ENCODE measurements at places on chromosomes 13 and 19.
A peak's percentile ranks its signal among the peaks of the same experiment; 100 is the strongest.

- no peak for DNase-seq
These were observed 80.7 kb downstream of the ATP11A start for GRCh38 chr13:112770504-112770903.

- DNase-seq: no peak
These were observed 8.2 kb downstream of the KLHL26 start for GRCh38 chr19:18645035-18645511.

DNA sequence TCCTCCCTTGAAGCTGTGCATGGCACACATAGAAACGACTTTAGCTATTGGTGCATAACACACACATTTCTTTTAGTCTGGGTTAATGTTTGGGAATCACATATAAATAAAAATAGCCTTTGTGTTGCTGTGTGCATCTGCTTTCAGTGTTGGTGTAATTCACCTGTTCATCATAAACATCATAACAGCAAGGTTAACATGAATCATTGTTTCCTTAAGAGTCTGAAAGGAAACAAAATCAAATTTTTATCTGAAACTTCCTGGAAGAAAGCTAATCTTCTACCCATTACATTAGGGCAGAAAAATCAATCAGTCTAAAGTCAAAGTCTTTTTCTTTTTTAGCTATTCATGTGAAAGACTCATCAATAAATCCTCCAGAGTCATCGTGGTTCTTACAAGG lies 35.0 kb upstream of the TNFSF11 start:
- DNase-seq: no peak

- peak; percentile 50 for DNase-seq
These were observed 545 bp downstream of the RAD23A start for GRCh38 chr19:12946092-12946721.

- DNase-seq: no peak
These were observed 1.1 kb upstream of the EPN1 start for GRCh38 chr19:55673889-55674288.

DNA sequence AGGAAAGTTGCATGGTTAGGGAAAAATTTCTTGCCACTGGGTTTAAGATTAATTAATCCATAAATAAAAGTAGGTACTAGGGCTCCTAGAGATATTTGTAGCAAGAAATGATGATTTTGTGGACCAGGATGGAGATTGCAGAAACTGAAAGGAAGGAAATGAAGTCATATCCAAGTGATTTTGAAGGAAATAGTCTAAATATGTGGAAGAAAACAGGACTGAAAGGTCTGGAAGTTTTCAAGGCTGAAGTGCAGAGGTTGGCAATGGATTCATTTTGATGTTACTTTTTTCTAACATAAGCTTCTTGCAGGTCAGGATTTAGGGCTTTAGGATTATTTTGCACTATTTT lies 52.8 kb downstream of the SOX21 start:
- no peak for DNase-seq

- DNase-seq: no peak
These were observed 30.3 kb downstream of the TDRD3 start for GRCh38 chr13:60427285-60427684.

DNA sequence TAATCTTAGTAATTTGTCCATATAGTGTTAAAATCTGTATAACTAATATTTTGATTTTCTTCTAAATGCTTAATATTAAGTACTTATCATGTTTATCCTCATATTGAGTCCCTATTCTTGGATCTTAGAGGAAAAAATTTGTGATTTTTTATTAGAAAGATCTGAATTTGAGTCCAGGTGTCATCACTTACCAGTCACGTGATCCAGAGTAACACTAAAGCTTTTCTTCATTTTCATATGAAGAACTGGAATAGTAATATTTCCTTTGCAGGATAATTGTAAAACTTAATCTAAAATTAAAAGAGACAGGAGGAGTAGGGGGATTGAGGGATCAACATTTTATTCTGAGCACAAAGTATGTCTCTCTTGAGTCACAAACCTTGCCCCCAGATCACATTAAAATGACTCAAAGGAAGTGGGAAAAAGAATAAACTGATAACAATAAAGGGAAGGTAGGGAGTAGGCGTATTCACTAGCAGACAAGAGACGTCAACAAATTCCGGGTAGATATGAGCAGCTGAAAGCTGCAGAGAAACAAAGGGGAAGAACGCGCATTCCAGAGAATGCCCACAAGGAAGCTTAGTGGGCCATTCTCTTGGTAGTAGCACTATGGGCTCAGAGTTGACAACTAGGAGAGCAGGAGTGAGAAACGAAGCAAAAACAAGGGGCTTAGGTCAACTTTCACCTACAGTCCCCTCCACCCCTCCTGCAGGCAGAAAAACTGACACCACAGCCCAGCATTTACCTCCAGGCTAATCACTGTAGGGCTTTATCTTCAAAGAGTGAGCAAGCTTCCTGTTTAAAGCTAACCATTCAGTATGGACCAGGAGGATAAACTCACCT lies 123.1 kb downstream of the SPRY2 start:
- no peak for DNase-seq

DNA sequence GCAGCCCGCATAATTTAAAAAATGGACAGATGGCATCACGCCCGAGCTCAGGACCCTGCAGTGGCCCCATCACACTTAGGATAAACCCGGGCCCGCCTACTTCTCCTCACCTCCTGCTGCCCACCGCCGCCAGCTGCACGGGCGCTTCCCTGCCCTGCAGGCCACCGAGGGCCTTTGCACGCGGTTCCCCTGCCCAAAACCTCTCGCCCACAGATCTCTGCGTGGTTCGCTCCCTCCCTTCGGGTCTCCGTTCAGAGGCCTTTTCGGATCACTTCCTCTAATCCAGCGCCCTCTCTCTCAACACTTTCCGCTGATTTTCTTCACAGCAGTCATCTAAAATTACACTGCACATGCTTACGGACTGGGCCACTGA lies 1.8 kb downstream of the SHISA7 start:
- no peak for DNase-seq

- DNase-seq: peak; percentile 71
These were observed 14.0 kb upstream of the ATP8B3 start for GRCh38 chr19:1825909-1826556.

DNA sequence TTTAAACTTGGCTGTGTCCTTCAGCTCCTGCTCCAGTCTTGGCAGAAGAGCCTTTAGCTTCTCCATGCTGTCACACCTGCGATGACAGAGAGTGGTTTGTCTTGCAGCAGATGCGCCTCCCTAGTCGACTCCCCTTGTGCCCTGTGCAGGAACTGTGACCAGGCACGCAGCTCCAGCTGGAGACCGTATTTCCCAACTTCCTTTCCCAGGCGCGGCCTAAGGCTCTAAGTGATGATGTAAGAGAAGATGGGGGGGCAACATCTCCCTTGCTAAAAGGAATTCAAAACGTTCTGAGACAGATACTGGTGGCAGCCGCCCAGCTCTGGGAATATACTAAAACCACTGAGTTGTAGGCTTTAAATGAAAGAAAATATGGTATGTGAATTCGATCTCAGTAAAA lies 16.3 kb downstream of the DCUN1D2 start:
- no peak for DNase-seq

DNA sequence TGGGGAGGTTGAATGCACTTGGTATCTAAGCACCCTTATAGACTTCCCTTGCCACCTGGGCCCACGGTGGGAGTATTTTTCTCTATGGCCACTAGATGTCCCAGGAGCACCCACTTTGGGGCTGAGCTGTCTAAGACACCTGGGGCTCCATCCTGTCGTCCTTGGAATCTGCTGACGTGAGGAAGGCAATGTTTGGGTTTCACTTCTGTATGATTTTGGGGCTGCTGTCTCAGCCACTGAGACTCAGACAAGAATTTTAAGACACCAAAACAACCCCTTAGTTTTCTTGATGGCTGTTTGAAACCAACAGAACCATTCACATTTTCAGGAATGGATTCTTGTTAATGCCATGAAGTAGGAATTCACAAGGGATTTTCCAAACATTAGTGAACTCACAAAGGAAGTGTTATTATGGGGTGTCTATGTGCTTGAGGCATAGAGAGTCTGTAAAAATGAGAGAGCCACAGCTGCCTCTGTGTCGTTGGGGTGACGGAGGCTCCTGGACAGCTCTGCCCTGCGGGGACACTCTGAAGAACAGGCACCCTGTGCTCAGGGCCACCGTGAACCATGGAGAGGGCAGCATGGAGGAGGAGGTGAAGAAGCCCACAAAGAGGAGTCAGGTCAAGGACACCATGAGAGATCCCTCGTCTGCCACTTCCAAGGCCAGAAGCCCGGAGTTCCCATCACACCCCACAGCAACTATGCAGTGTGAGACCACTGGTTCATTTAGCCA lies 106.8 kb upstream of the SPATA13 start:
- peak; percentile 50 for DNase-seq

DNA sequence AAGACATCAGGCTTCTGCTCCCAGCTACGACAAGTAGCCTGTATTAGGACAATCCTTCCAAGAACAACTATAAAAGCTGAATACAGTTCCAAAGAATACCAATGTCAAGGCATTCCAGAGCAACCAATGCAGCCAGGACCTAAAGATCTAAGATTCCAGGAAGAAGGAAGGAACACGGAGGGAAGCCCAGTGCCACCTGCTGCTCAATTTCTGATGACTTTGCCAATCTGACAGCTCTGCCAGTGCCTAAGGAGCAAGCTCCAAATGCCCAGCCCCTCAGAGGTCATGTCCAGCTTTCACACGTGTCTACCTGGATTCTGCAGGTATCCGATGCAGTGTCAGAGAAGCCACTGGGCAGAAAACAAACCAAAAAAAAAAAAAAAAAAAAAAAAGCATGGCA lies 164.4 kb downstream of the IRS2 start:
- no peak for DNase-seq

- DNase-seq: no peak
These were observed 199.4 kb downstream of the ENOX1 start for GRCh38 chr13:43587376-43587775.

- no peak for DNase-seq
These were observed 865.0 kb downstream of the PCDH9 start for GRCh38 chr13:66365101-66365500.
